Left lung (tissue), 14 donors: ENCODE measurements at places on chromosomes 4 and X. TPM values are rescaled to one million over a fixed set of nuclear protein-coding genes. Genes with fewer than 3 reads are reported as not detected.

Gene ARHGAP36
- not detected for total RNA-seq

- no peak for DNase-seq
These were observed 46.4 kb downstream of the TBC1D14 start for GRCh38 chr4:6956087-6956433.

DNA sequence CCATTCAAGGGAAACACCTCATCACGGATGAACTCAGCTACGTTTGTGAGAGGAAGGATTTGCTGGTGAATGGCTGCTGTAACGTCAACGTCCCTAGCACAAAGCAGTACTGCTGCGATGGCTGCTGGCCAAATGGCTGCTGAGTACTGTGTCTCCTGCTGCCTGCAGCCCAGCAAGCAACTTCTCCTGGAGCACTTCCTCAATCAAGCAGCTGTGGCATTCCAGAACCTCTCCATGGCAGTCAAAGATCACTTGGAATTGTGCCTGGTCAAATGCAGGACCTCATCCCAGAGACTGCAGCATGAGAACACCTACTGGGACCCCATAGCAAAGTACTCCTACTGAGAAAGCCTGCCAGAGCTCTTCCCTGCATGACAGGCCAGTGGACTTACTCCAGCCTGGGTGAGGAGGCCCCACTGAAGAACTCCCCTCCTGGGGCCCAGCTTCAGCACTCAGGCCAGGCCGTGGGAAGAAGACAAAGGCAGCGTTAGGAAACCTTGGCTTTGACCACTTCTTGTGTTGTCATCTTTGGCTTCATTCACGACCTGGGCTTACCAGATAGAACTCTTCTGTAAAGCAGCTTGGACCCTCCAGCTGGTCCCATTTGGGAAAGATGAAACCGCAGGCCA, 244.3 kb downstream of the RBMX2 start:
- no peak for DNase-seq

Gene FSTL5
- total RNA-seq = not detected

DNA sequence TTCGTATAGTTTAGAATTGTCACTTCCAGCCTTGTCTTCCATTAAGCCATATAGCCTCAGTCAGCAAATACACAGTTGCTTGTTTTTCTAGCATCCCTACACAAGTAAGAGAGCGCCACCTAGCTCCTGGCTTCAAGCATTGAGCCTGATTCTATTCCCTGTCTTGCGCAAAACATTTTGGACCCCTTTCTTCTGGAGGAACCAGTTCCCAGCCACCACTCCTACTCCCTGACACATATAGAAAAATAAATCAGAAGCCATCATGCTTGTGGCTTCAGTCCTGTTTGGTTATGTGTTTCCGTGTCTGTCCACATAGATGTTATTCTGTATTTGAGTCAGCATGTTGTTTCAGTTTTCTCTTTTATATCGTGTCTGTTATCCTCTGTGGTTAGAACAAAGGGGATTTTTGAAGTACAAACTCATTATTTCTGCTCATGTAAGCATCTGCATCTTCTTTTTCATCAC, 59.9 kb downstream of the GK start:
- DNase-seq = peak; percentile 15
